ENCODE measurements at places on chromosomes 7 and 10.

GRCh38 chr10:3400348-3400747 lies 227.8 kb upstream of the PITRM1 start:
- DNase-seq = peak; percentile 69

DNA sequence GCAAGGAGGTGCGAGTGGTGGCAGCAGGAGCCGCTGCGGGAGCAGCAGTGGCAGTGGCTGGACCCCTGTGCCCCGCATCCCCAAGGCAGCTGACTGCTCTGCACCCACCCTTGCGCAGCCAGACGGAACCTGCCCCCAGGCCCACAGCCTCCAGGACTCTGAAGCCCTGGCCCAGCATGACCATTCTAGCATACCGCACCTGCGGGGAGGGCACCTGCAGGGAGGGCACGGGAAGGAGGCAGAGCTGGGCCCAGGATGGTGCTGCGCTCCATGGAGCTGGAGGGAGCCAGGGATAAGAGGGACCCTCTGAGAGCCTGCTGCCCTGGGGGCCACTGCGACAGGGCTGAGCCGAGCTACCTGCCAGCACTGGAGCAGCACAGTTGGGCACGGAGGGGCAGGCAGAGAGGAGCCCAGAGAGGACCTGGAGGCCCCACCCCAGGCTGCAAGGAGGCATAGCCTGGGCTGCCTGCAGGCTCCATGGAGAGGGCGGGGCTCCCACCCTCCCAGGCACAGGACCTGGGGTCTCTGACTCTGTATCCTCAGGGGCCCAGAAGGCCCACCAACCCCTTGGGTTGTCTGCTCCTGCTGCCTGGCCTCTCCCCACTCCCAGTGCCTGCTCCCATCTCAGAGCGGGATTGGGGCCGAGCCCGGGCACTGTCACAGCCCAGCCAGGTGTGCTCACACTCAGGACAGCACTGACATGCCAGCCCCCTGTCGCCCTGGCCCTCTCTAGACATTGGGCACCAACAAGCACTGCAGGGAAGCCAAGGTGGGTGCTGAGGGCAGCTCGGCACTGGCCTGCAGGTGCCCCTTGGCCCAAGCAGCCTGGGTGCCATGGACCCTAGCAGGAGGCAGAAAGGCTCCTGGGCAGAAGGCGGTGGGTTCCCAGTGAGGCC lies 87.6 kb downstream of the HTR7 start:
- DNase-seq = no peak

DNA sequence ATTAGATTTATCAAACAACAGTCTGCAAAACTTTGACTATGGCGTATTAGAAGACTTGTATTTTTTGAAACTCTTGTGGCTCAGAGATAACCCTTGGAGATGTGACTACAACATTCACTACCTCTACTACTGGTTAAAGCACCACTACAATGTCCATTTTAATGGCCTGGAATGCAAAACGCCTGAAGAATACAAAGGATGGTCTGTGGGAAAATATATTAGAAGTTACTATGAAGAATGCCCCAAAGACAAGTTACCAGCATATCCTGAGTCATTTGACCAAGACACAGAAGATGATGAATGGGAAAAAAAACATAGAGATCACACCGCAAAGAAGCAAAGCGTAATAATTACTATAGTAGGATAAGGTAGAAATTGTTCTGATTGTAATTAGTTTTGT lies 31.4 kb downstream of the LRRC17 start:
- no peak for DNase-seq

DNA sequence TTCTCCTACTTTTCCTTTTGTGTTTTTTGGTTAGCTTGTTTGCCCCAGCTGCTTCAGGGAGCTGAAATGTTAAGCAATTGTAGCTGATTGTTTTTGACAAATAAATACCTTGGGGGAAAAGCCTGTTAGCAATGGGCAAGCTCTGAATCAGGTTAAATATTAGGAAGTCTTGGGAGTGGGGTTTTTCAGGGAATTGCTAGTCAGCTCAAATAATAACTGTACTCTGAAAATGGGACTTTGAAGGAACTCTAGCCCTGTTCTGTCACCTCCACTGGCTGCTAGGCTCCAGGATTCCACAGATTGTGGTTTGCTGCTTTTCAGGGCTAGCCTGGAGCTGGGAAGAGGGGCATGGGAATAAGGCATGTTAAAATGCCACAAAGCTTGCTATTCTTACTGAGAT lies 39.5 kb downstream of the ADK start:
- DNase-seq = peak; percentile 44

DNA sequence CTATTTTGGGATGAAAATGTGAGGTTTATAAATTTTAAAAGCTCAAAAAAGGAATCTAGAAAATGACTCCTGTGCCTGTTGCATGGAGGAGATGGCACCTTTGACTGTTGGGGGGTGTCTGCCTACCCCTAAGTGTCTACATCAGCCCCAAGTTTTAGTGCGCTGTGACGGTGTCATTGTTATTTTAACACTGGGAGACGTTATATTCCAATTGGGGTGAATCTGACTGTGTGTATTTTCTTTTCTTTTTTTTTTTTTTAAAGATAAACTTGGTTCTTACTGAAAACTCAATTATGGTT lies 517 bp downstream of the SRGN start:
- DNase-seq = no peak

DNA sequence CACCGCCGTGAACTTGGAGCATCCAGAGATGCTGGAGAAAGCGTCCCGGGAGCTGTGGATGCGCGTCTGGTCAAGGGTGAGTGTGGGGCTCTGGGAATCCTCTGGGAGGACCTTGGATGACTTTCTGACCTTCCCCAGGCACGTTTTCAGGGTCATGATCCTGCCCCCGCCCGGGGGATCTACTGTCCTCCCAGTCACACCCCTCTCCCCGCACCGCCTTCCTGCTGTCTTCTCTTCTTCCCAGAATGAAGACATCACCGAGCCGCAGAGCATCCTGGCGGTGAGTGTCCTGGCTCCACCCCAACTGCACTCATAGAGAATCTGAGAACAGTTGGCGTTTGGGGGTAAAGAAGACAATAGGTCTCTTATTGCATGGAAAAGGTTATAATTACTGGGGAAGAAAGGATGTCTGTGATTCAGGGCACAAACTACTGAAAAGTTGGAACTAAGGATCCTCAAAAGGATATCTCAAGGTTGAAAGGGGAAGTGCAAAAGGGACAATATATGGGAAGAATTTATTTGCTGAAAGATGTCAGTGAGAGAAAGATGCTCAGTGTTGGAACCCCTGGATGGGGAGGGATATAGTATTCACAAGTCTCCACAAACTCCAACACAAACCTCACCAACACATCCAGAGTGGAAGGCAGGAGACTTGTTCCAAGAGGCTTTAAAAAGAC lies 1.9 kb downstream of the GSTK1 start:
- DNase-seq = no peak

DNA sequence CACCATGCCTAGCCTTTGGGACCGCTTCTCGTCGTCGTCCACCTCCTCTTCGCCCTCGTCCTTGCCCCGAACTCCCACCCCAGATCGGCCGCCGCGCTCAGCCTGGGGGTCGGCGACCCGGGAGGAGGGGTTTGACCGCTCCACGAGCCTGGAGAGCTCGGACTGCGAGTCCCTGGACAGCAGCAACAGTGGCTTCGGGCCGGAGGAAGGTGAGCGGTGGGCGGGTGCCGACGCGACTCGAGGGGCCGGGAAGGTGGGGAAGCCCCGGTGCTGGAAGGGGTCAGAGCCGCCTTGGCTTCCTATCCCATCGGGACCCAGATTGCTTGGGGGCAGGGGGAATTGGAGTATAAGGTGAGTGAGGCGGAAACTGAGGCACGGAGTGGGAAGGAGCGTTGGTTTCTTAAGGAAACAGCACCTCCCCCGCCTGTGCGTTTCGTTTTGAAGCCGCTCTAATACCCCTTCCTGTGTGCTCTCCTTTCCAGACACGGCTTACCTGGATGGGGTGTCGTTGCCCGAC lies 547 bp downstream of the DDIT4 start:
- no peak for DNase-seq

DNA sequence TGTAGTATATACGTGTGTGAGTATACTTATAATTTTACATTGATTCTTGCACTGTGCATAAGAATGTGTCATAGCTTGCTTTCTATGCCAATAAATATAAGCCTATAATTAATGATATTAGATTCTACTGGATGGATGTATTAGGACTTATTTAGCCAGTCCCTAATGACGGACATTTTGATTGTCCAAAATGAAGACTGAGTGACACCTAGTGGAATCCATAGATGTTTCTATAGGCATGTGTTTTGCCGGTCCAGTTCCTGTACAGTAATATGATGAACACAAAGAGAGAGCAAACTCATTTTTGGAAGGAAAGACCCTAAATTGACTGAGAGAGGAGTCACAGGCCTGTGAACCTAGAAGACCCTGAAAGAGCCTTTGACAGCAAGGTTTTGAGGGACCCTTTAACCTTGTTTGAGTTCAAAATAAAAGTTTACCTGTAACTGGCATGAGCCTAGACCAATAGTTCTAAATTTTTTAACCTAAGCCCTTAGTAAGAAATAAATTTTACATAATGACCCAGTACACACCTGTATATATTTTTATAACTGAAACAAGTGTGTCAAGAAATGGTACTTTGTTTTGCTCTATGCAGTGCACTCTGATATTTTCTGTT lies 42.4 kb upstream of the AGBL3 start:
- peak; percentile 49 for DNase-seq

GRCh38 chr7:146725520-146725919 lies 608.9 kb downstream of the CNTNAP2 start:
- DNase-seq = no peak

- peak; percentile 97 for DNase-seq
Measured at GRCh38 chr7:101717628-101718357, 88.7 kb upstream of the MYL10 start.

DNA sequence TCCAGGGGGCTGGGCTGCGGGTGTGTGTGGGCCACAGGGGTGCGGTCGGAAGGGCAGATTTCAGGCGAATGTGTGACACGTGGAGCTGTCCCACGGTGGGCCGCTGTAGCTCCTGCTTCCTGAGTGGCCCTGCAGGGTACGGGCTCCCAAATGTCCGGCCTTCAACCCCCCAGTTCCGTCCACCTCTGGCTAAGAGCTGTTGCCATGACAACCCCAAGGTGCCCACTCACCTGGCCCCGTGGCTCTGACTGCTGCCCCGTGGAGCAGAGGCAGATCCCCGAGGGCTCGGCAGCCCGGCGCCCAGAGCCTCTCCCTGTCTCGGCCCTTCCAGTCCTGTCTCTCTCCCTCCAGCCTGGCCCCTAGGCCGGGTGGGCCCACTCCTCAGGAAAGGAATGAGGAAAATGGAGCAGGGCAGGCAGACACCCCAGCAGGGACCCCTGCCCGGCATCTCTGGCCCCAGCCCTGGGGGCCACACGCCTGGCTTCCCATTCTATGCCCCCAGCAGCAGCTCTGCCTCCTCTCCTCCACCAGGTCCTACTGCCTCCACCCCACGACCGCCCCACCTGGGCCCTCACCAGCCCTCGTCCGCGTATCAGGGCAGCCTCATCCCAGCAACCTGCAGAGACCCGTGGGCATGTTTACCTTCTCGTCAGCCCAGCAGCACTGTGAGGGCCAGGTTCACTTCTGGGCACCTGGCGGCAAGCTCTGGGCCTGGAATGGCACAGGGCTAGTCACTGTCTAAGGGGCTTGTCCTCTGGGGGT lies 215.6 kb downstream of the ELFN1 start:
- DNase-seq = no peak

- DNase-seq = no peak
Measured at GRCh38 chr7:1158203-1159126, 1.5 kb downstream of the ZFAND2A start.

DNA sequence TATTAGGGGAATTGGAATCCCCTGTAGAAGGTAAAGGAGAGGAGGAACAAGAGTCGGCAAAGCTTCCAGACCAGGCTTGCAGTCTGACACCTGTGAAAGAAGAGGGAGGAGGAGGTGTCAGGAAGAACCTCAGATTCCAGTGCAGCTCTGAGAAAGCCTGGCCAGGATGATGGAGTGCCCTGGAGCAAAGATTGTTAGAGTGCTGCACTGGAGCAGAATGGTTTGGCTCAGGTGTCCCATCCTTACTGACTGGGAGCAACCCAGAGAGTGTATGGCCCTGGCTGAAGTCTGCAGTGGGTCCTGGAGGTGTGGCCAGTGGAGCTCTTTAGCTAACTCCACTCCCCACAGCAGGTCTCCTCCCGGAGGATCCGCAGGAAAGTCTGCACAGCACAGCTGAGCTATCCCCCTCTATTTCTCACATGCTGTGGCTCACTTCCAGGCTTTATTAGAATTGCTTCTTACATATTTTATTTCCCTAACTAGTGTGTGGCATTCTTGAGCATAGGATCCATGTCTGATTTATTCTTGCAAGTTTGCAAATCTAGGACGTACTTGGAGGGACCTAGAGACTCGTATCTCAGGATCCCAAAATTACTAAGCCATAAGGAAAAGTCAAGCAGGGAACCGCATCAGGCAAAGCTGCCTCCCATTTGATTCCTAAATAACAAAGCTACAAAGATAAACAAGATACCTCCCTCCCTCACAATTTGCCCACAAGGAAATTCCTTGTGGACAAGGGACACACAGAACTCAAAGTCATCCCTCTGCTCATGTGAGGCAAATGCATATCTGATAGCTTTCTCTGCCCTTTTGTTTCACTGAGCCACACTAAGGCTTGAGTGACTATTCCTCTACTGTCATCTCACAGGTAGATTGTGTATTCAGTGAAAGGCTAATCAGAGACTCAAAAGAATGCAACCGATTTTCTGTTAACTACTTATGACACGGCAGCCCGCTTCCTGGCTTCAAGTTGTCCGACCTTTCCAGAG lies 58.8 kb downstream of the VIM start:
- no peak for DNase-seq

DNA sequence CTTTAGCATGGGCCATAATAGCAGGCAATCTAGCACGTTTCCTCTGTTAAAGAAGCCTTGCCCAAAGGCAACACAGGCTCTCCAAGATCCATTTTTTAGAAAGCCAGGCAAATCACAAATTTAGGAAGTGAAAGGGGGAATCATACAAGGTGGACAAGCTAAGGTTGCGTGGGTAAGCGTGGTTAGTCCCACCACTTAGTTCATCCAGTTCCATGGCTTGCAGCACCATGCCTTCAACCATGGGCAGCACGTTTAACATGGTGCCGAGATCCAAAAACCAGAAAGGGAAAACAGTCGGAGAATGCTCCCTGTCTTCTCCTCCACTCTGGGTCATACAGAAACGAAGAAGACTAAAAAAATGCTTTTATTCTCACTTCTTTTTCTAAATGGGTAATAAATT lies 234.4 kb upstream of the IMMP2L start:
- DNase-seq = peak; percentile 20

DNA sequence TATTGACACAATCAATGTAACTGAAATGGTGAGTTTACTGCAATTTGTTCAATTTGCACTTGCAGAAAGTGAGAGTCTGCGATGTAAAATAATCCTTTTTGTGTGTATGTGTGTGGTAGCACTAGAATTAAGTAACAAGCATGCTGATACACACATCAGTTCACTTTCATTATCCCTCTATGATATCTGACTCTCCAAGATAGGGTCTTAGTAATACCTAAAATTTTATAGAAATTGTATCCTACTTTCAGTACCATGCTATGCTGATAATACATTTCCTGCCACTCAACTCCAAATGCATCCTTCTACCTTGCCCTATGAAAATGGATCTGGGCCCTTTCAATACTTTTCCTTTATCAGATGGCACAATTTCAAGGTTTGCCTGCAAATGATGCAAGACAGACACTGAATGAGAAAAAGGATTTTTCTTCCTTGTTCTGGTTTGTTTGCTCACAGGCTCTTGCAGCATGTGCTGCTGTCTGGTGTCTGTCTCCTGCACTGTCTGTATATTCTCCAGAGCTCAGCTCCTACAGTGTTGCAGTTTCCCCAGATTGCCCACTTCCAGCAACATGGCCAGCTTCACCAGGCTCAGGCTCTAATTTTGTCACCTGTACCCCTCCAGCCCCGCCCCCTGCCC lies 297.9 kb upstream of the HGF start:
- DNase-seq = peak; percentile 12

- DNase-seq = no peak
Measured at GRCh38 chr10:127735156-127735555, 1.8 kb upstream of the FOXI2 start.

- DNase-seq = no peak
Measured at GRCh38 chr7:135964274-135964673, 12.9 kb downstream of the MTPN start.
